ENCODE measurements at places on chromosomes 7 and 10.

DNA sequence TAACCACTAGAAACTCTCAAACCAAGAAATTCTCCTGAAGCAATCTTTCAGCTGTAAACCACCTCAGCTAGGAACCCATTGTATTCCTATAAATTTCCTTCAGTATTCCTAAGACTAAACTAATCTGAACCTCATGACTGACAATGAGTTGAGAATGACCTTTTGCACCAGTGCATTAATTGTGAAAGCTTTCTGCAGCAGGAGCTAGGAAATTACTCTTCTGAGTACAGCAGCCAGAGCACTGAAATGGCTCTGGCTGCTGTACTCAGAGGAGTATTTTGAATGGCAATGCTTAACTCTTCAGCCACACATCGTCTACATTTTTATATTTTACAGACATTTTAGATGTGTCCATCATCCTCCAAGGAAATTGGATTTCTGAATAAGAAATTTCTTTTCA is 109.7 kb downstream of the PCDH15 start:
- DNase-seq: no peak

DNA sequence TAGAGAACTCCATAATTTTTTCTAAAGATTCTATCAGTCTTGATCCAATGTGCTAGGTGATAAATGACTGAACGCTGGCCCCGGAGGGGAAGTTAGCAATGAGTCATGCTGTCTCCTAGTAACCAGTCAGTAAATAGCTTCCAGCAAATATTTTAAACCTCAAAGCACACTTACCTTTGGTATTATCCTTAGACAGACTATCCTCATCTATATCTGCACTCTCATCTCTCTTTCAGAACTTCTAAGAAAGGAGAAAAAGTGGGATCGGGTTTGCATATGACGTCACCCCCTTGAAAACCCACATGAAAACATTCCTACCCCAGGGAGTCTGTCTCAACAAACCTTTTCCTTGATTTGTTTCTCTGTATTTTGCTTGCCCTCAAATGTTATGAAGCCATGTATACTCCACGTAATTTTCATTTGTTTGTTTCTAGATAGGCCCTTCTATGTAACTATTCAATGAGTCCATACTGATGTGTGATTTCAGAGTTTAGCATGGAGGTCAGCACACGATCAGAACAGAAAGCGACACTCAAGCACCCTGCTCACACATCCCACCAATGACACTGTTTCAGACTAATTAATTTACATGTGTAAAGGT is 174.9 kb upstream of the NRP1 start:
- peak; percentile 47 for DNase-seq

- no peak for DNase-seq
These were observed 28.6 kb downstream of the ST7 start for GRCh38 chr7:116981939-116982338.

DNA sequence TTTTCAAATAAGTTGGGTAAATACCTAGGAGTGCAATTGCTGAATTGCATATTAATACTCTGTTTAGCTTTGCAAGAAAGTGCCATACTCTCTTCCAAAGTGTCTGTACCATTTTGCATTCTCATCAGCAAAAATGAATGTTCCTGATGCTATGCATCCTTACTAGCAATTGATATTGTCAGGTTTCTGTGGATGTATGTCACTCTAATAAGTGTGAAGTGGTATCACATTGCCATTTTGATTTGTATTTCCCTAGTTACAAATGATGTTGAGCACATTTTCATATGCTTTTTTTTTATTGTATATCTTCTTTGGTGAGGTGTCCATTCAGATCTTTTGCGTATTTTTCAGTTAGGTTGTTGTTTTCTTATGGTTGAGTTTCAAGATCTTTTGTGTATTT is 230.4 kb upstream of the MAGI2 start:
- DNase-seq: no peak

GRCh38 chr10:91017198-91017597 is 96.3 kb upstream of the ANKRD1 start:
- no peak for DNase-seq

DNA sequence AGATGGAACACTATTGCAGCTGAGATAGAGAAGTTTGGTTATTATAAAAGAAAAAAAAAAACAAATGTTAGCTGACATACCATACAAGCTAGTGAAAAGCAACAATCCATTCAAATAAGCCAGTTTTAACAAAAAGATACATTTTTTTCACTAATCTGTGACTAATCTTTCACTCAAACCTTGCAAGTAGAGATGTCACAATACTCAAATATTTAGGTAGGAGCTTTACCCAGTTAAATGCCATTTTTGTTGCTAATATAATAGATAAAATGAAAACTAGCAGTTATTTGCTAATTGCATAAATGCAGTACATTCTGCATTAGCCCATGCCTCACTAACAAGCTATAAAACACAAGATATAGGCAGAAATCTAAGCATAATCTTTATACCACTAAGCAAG is 123.6 kb downstream of the BTAF1 start:
- DNase-seq: no peak

DNA sequence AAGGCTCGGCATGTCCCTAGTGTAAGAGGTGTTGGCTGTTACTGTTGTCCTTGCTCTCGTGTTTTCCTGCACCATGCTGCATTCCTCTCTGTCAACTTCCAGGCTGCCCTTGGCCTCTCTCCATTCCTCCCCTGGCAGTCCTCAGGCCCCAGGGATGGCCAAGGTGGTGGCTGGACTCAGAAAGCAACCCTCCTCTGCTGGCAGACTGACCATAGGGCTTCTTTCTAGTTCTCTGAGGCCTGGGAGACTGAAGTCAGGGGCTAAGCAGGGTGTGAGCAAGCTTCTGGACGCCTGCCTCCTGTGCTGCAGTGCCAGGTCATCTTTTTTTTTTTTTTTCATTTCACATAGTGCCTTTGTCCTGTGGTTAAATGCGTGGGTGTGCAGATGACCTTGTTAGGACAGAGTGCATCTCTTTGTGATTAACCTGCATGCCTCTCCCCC is 72.0 kb downstream of the GOLGA7B start:
- DNase-seq: no peak

- DNase-seq: no peak
These were observed 47.8 kb downstream of the IPMK start for GRCh38 chr10:58219875-58220274.

DNA sequence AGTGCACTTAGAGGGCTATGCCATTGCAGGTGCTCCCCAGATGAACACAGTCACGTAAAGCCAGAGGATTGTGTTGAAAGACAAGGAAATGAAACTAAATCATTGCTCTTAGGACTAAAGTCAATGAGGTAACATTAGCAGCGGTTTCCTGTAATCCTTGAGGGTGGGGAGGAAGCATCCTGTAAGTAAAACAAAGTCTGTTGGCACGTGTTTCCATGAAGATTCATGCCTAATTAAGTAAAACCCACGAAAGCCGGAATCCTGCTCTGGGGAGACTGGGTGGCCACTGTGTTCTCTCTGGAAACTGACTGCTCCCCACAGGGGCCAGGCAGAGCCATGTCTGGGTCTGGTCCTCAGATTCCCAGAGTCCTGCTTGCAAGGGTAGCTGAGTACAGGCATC is 18.3 kb downstream of the STEAP1B start:
- DNase-seq: peak; percentile 40
